ENCODE measurements at places on chromosomes 2 and 18.

GRCh38 chr2:157052685-157053224 is 204.8 kb upstream of the GALNT5 start:
- no peak for DNase-seq

DNA sequence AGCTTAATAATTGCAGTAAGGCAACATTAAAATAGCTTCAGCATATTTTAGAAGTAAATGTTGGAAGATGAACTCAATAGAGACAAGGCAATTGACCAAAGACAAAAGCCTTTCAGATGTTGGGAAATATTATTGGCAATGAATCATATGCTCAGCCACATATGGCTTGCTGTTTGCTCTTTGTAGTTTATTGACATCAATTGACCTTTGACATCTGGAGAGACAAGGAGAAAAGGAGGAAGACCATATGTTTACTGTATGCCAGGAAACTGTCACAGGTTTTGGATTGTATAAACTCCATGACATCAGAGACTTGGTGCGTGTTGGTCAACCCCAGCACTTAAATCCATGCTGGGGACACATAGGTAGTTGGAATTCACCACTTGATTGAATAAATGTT is 60.6 kb upstream of the SLC16A14 start:
- DNase-seq, result no peak

DNA sequence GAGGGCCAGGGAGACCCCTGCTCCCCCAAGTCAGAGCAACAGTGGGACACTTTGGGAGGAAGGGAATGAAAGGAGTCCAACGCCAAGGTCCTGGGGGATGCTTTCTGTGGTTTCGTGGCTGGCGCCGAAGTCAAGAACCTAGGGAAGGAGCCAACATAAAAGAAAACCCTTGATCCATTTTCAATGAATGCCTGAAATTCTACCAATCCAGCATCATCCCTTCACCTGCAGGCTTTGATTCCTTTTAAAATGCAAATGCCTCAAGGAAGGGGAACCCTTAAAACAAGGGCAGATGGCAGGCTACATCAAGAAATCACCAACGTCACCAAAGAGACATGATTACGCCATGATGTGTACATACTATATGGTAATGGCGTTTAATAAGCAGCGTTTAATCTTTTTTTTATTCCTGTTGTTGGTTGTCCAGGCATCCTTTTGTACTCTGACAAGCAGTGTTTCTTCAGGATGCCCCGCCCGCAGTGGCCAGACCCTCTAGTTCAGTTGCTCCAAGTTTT is 123.3 kb upstream of the SLC1A4 start:
- no peak for DNase-seq

DNA sequence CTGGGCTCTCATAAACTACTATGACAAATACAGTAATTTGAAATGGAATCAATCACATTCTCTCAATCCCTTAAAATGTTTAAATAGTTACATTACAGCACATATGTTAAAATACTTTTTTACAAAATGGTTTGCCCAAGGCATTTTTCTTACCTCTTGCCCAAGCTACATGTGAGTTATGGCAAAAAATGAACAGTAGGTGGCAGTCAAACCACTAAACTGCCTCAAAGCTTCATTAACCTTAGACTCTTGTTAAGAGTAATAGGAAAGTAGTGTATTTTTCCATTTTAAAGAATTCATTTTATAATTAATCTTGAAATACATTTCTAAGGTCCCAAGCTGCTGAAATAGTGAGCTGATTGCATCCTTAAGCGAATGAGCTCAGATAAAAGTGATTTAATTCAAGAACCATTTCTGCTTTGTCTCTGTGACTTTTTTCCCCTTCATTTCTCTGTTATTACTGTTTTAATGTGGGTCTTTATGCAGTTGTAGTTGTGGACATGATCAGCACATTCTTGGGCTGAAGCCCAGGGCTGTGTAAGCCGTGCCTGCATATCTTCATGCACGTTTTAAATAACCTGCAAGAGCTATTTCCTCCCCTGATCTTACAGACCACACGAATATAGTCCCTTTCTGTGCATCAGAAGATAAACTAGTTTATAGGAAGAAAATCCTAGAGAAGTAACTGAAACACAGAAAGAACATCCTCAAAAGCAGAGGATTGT is 311.8 kb downstream of the LNPK start:
- DNase-seq, result peak; percentile 43

DNA sequence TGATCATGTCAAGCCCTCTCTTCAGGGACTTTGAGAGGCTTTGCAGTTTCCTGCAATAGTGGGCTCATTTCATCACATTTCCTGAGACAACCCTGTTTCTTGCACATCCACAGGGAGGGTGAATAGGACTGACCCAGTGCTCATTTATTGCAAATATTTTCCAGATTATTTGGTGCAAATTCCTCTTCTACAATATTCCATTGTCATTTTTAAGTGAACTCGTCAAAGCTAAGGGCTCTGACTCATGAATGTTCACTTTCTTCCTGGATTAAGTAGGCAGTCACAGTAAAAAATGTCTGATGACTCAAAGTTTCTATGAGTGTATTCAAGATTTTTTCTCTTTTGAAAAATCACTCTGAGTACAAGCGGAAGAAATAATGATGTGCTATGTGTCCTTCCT is 225.5 kb upstream of the GALNT5 start:
- DNase-seq, result no peak

DNA sequence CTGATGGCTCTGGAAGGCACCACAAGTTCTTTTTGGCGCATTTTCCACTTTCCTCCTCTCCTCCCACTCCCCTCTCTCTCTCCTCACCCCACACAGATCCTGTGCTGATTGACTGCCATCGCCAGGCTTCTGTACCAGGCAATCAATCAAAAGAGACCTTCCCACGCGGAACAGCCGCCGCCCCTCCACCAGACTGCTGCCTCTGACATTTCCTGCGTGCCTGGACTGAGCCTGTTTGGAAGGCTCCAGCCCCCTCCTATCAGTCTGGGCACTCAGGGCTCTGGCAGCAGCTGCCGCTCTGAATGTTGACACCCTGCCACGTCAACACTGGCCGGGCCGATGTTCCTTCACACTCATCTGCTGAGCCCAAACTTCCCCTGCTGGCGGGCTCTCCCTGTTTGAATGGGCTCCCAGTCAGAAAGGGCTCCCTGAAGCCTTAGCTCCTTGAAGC is 467.7 kb downstream of the EPHA4 start:
- DNase-seq, result peak; percentile 84
